ENCODE measurements at places on chromosomes 16 and 17.
A peak's percentile ranks its signal among the peaks of the same experiment; 100 is the strongest.

DNA sequence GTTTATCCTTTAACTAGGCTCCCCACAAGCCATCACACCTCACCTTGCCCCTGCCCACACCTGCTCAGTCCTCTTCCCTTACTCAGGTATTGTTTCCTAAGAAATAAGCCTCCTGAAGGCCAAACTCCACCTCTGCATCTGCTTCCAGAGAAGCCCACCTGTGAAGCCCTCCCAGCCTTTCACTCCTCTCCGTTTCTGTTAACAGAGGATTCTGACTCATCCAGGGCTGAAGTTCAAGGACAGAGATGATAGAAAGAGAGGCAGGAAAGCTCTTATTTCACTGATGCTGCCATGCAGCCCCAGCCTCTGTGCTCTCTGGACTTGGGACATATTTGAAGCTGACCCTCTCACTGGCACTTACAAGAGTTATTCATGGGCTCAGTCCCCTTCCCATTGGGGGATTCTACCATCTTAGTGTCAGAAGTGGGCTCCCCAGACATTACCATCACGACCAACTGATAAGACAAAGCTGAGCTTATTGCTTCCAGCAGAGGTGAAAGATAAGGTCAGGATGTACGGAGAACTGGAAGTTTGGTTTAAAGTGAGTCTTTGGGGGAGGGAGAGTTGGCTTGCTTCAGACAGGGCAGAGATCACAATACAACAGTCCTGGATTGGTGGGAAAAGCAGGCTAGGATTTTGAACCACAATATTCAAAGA lies 35.3 kb upstream of the XYLT2 start:
- DNase-seq = no peak

DNA sequence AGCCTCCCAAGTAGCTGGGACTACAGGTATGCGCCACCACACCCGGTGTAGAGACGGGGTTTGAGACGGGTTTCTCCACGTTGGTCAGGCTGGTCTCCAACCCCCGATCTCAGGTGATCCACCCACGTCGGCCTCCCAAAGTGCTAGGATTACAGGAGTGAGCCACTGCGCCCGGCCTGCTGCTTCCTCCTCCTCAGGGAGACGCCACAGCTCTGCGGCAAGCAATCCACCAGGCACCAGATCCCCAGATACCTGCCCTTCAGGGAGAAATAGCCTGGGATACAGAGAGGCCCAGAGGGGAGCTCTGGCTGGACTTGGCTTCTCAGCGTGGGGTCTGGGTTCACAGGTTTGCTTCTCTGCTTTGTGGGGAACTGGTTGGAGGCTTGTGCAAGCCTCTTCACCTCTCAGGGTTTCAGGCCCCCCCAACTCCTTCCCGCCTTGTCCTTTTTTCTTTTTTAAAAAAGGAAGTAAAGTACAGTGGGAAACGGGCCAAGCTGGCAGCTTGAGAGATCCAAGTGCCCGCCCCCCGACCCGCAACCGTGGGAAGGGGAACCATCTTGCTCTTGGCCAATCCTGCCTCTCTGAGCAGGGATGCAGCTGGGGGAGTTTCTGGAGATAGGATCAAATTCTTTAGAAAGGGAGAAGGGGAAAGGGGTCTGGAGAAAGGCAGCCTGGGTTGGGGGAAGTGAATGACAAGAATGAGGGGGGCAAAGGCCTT lies 2.6 kb upstream of the SPHK1 start:
- DNase-seq = no peak

GRCh38 chr16:5820472-5820871 lies 722.9 kb upstream of the EEF2KMT start:
- DNase-seq = no peak

DNA sequence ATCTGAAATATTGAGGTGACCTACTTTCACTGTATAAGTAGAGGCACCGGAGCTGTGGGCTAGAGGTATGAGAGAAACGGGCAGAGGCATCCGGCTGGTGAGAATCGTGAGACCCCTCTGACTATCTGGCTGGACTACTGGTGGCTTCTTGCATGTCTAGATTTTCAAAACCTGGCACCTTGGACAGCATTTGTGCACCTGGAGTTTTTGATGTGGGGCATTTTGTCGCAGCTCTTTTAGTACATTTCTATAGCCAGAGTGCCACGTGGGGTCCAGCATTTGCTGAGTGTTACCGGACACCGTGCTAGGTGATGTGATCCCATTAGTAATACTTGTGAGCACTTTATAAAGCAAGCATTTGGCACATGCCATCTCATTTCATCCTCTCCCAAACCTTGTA lies 32.6 kb upstream of the SHISA9 start:
- no peak for DNase-seq

DNA sequence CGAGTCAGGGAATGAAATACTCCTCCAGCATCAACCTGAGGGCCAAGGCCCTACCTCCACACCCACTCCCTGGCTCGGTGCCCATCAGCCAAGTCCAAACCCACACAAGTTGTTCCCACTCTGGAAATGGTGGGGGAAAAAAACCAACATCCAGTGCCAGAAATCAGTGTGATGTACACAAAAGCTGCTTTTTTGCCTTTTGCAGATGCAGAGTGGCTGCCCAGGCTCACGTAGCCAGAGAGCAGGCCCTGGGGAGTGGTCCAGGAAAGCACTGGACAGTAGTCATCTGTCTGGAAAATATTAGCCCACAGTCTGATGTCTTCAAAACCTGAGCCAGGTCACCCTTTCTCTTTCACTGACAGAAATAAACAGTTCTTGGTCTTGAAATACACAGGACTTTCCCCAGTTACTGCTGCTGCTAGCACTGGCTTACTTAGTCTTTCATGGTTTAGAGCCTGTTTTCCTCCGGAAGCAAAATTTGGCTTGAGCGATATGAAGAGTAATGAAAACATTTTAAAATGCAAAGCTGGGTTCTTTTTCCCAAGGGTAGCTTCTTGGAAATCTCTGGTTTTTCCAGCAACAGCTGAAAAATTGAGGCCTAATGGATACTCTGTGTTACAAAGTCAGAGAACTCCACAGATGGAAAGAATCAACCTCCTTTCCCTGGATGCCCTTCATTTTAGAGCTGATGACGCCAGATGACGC lies 18.2 kb upstream of the NOS2 start:
- no peak for DNase-seq

- peak; percentile 24 for DNase-seq
Observed at GRCh38 chr16:678858-679813, 1.1 kb upstream of the STUB1 start.

- DNase-seq = no peak
Observed at GRCh38 chr17:67666028-67666427, 51.7 kb upstream of the NOL11 start.

GRCh38 chr17:64736804-64737492 lies 74.8 kb upstream of the SMURF2 start:
- no peak for DNase-seq

DNA sequence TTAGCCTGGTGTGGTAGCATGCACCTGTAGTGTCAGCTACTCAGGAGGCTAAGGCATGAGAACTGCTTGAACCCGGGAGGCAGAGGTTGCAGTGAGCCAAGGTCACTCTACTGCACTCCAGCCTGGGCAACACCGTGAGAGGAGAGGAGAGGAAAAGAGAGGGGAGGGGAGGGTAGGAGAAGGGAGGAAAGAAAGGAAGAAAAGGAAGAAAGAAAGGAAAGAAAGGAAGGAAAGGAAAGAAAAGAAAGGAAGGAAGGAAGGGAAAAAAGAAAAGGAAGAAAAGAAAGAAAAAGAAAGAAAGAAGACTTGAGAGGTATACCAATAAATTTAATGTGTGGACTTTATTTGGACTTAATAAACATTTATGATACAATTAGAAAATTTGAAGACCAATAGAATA lies 66.8 kb upstream of the FA2H start:
- no peak for DNase-seq

- DNase-seq = no peak
Observed at GRCh38 chr17:17137731-17138585, 68.2 kb downstream of the PLD6 start.

GRCh38 chr16:77364770-77365169 lies 70.1 kb downstream of the ADAMTS18 start:
- no peak for DNase-seq

DNA sequence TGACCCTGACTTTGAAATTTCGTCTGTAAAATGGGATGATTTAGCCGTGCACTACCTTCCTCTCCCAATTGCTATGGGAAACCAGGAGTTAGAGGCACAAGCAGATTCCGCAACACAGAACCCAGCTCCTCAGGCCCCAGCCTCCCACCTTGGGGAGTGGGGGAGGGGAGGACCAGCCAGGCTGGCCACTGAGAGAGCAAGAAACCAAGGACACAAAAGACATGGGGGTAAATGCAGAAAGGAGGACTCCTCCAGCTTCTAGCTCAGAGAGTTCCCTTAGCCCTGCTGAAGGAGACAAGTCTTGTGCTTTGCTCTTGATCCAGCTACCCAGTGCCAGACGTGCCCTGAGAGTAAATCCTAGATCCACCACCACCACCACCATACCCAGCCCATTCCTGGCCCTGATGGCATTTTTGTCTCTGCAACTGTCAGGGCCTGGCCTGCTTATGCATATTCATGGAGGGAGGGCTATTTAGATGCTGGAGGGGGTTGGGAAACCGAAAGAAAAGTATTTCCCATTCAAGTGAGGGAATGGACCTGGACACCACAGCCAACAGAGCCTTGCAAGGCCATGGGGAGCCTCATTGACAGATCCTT lies 25.9 kb downstream of the PITPNM3 start:
- DNase-seq = no peak

GRCh38 chr16:87692756-87693155 lies 73.0 kb downstream of the KLHDC4 start:
- no peak for DNase-seq

- no peak for DNase-seq
Observed at GRCh38 chr17:28398280-28398981, 7.6 kb downstream of the SLC46A1 start.

GRCh38 chr16:27689711-27690110 lies 139.8 kb downstream of the KATNIP start:
- DNase-seq = no peak

DNA sequence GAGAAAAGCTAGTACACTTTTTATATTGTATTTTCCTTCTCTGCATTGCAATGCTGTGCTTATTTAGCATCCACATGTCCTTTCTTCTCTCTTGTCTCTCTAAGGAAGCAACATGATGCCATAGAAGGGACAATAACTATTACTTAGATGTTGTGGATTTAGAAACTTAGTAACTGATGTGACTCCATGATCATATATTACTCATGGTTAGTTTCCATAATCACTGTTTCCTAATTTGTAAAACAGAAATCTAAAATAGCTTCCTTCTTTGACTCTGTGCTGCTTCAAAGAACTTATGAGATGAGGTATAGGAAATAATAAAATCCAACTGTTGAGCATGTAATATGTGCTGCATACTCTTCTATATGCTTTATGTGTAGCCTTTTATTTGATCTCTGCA lies 6.6 kb upstream of the ABCA5 start:
- no peak for DNase-seq

- no peak for DNase-seq
Observed at GRCh38 chr17:83007504-83008185, 71.8 kb upstream of the METRNL start.

DNA sequence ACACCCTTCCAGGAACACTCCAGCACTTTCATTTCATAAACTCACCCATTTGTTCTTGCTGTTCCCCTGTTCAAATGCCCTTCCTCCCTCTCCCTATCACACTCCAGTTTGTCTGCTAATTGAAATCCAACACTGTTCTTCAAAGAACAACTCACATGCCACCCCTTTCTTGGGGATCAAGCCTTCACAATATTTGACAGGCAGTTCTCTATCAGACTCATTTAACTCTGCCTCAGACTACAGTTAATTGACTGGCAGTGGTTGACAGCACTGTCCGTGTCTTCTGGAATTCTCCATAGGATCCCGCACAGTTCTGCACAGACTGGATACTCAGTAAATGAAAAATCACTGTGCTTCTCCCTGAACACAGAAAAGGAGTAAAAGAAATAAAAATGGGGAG lies 87.8 kb downstream of the PMP22 start:
- no peak for DNase-seq

DNA sequence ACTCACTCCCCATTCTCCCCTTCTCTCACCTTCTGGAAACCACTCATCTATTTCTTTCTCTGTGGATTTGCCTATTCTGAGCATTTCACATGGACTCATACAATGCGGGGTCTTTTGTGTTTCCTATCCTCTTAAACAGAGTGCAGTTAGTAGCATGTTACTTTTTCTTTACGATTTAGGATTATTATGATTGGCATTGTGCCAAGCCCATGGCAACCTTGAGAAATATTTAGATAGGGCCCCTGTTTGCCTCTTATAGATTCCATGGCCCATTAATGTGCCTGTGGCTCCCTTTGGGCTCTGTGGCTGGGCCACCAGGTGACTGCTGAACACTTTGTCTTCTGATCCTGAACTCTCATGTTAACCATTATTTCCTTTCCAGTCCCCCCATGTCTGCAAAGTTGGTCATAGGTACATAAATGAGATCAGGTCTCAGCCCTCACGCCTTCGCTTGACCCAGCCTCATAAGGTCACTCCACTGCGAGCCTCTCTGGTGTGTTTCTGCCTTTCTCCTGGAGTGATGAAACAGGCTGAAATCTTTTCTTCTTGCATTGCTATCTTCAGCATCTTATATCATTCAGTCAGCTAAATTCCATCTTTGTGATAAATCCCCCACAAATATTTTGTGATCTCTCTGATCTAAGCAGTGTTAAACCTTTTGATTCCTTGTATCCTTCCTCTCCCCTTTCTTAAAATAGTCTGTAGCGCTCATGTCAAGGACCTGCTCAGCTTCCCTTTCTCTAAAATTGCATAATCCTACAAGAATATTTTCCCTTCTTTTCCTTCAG lies 44.0 kb downstream of the MYH3 start:
- DNase-seq = no peak

DNA sequence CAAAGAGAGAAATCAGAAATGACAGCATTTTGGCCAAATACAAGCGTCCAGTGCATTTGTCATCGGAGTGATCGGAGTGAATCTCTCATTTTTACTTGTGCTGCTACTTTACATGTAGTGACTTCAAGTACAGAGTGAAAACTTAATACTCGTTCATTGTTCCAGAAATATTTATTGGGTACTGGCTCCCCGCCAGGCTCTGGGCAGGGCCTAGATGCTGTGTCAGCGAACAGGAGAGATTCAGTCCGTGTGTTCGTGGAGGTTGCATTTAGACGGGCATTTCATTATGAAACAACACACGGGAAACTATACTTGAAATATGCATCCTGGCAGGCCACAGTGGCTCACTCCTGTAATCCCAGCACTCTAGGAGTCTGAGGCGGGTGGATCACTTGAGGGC lies 727.2 kb upstream of the RBFOX1 start:
- no peak for DNase-seq

DNA sequence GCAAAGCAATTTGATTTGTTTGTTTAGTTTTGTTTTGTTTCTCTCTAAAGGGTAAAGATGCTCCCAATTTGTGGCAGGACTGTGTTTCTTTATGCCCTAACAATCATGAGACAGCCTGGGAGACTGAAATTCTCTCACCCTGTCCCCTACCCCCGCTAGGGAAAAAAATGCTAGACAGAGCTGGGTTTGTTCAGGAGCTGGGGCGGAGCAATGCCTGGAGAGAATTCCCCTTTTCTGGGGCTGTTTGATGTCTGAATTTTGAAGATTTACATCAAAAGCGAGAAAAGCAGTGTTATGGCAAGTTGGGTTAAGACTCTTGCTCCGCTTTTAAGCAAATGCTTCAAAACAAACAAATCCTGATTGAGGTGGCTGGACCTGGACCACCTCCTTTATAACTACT lies 8.4 kb downstream of the MAF start:
- no peak for DNase-seq

All from stimulated activated CD8-positive, alpha-beta memory T cell treated with anti-CD3 and anti-CD28 coated beads, Interleukin-4, amount 100 ng/mL, for 4 hours (primary cell).